SK-N-SH (cell line): ENCODE measurements at places on chromosomes 1 and 21. TPM values are rescaled to one million over a fixed set of nuclear protein-coding genes. Genes with fewer than 3 reads are reported as not detected.

OR6K2 gene
- polyA plus RNA-seq = not detected in 2 replicates

KRTAP6-1 gene
- not detected in 2 replicates for polyA plus RNA-seq

CFHR5 gene
- polyA plus RNA-seq = not detected in 2 replicates

KCNAB2 gene
- polyA plus RNA-seq = 6.1 and 7.6 TPM in 2 replicates

BCAR3 gene
- 49.2 and 58.4 TPM in 2 replicates for polyA plus RNA-seq

CLCA4 gene
- polyA plus RNA-seq = not detected in 2 replicates

SPRR3 gene
- polyA plus RNA-seq = not detected in 2 replicates

NLRP3 gene
- 0.62 and 0.87 TPM in 2 replicates for polyA plus RNA-seq

CLDN14 gene
- not detected in 2 replicates for polyA plus RNA-seq

FCER1A gene
- polyA plus RNA-seq = not detected in 2 replicates

ZNF593OS gene
- polyA plus RNA-seq = not detected in 2 replicates

TENT5C gene
- polyA plus RNA-seq = 0.90 and 1.2 TPM in 2 replicates

SHISAL2A gene
- polyA plus RNA-seq = 0.07 TPM in 1 of 2 replicates, not detected in the other

C1orf141 gene
- not detected in 2 replicates for polyA plus RNA-seq

SAMD11 gene
- 2.1 and 3.7 TPM in 2 replicates for polyA plus RNA-seq

C1orf185 gene
- not detected in 2 replicates for polyA plus RNA-seq

CHD5 gene
- polyA plus RNA-seq = 0.26 and 0.62 TPM in 2 replicates

AXDND1 gene
- 0.11 and 0.16 TPM in 2 replicates for polyA plus RNA-seq

LCE3E gene
- polyA plus RNA-seq = not detected in 2 replicates

KPRP gene
- not detected in 2 replicates for polyA plus RNA-seq

S100B gene
- 0.12 and 0.24 TPM in 2 replicates for polyA plus RNA-seq

TNFSF18 gene
- polyA plus RNA-seq = 1.2 and 2.8 TPM in 2 replicates

PRAMEF4 gene
- polyA plus RNA-seq = not detected in 2 replicates

HSPB7 gene
- polyA plus RNA-seq = 0.05 and 0.23 TPM in 2 replicates

SPRR1B gene
- polyA plus RNA-seq = not detected in 2 replicates

PLA2G2F gene
- not detected in 2 replicates for polyA plus RNA-seq

CCDC185 gene
- not detected in 2 replicates for polyA plus RNA-seq

ADAMTS4 gene
- 1.2 and 1.6 TPM in 2 replicates for polyA plus RNA-seq

RNF186 gene
- polyA plus RNA-seq = not detected in 2 replicates

PTPRF gene
- polyA plus RNA-seq = 67.6 and 72.7 TPM in 2 replicates

S100A13 gene
- polyA plus RNA-seq = 12.3 and 17.1 TPM in 2 replicates

HSD3B1 gene
- not detected in 2 replicates for polyA plus RNA-seq

OPRD1 gene
- 0.07 and 0.24 TPM in 2 replicates for polyA plus RNA-seq

TIAM1 gene
- polyA plus RNA-seq = 1.7 and 2.4 TPM in 2 replicates

FRRS1 gene
- polyA plus RNA-seq = 1.9 and 2.7 TPM in 2 replicates

TEDDM1 gene
- polyA plus RNA-seq = not detected in 2 replicates

PADI2 gene
- polyA plus RNA-seq = 0.52 and 0.58 TPM in 2 replicates

COL6A1 gene
- polyA plus RNA-seq = 37.3 and 107 TPM in 2 replicates

UTS2 gene
- polyA plus RNA-seq = 0.13 TPM in 1 of 2 replicates, not detected in the other

PPIAL4G gene
- not detected in 2 replicates for polyA plus RNA-seq

RNU1-4 gene
- not detected in 2 replicates for polyA plus RNA-seq

LRRC53 gene
- not detected in 2 replicates for polyA plus RNA-seq

BARHL2 gene
- not detected in 2 replicates for polyA plus RNA-seq

E2F2 gene
- 0.43 and 0.44 TPM in 2 replicates for polyA plus RNA-seq

GPX7 gene
- 5.7 and 6.2 TPM in 2 replicates for polyA plus RNA-seq

HHAT gene
- polyA plus RNA-seq = 8.1 and 10.8 TPM in 2 replicates

GNAT2 gene
- polyA plus RNA-seq = 0.16 TPM in 2 replicates

OR2T11 gene
- polyA plus RNA-seq = not detected in 2 replicates

WDR64 gene
- polyA plus RNA-seq = not detected in 2 replicates

SPATA21 gene
- 0.10 TPM in 1 of 2 replicates, not detected in the other for polyA plus RNA-seq

IQGAP3 gene
- 14.4 and 15.6 TPM in 2 replicates for polyA plus RNA-seq

MSH4 gene
- not detected in 2 replicates for polyA plus RNA-seq
